ENCODE measurements at places on chromosomes 1 and 21.
A peak's percentile ranks its signal among the peaks of the same experiment; 100 is the strongest.

DNA sequence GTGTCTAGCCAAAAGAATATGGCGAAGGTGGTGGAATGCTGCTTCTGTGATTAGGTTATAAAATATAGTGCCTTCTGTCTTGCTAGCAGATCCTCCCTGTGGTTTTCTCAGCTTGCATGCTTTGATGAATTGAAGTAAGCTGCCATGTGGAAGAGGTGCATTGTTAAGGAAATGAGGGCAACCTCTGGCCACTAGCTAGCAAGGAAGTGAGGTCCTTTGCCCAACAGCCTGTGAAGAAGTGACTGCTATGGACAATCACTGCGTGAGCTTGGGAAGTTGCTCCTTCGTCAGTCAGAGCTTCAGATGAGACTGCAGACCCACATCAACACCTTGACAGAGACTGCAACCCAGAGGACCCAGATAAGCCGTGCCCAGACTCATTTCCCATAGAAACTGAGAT is 109.4 kb downstream of the GIPC2 start:
- peak; percentile 41 for DNase-seq

- peak; percentile 46 for DNase-seq
Measured at GRCh38 chr1:6634371-6635052, 9.8 kb downstream of the THAP3 start.

DNA sequence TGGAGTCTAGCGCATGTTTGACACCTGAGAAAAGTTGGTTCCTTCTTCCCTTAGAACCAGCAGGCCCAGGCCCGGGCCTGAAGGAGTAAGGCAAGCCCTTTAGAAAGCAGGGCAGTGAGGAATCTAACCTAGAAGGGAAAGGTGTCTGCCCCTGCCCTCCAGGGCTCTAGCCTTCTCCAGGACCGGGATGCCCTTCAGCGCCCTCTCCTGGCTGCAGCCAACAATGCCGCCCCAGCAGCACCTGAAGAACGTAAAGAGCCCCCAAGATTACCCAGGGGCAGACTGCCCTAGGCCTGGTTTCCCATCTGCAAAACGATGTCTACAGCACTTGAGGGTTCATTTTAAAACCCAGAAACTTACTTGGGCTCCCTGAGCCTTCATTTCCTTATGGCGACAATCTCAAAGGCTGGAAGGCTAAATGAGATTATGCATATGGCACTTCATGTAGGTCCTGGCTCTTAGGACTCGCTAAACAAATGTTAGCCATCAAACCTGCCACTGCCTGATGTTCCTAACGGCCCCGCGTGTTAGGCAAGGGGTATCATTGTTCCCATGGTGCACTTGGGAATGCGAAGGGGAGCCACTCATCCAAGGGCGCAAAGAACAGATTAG is 106.7 kb upstream of the KLHDC7A start:
- DNase-seq = no peak

DNA sequence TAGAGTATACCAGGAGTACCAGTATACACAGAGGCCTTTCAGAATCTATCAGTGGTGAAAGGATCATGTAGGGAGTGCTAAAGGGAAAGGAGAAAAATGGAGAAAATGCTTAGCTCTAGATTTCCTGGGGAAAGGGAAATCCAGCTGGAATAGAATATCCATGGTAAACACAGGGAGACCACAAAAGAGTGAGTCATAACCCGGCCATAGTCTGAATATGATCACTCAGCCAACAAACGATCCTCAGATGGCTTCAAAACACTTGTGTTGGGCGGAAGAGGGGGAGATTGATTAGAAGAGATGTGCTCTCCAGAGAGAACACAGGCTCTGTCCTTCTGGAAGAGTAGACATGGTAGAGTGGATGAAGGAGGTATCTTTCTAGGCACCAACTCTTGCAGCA is 180.6 kb downstream of the PAPPA2 start:
- no peak for DNase-seq

DNA sequence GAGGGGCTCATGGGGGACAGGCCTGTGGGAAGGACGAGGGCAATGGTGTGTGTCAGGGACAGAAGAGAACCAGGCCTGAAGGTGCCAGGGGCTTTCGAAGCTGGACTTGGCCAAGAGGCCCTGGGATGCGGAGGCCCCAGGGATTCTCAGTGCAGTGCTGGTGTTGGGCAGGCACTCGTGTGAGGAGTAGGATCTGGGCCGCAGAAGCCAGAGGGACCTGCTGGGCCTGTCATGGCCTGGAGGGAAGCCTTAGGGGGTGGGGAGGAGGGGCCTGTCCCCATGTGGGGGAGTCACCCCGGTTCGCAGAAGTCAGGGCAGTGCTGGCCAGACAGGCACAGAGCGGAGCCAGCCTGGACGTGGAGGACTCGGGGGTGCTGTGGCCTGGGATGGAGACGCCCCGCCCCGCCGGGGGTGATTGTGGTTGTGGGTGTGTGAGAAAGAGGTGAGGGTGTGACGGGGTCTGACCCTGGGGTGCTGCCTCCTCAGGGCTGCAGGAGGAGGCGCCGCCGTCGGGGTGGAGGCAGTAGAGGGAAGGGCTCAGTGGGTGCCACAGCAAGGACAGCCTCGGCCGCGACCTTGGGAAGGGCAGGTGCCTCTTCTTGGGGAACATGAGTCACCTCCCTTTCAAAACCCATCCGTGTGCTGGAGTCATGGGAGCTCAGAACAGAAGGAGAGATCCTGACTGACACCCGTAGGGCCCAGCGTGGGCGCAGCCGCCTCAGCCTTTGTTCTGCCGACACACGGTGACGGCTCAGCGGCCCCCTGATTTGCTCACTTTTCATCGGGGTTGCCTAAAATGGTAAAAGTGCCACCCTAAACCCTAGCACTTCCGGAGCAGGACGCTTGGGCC is 33.9 kb downstream of the FAAP20 start:
- no peak for DNase-seq

GRCh38 chr1:208997726-208998312 is 585.7 kb upstream of the CAMK1G start:
- DNase-seq = no peak

Measured in posterior cingulate gyrus (tissue), 11 donors.